ENCODE measurements at places on chromosomes 2 and 18.

- peak; percentile 25 for DNase-seq
These were observed 150.6 kb downstream of the ZNF236 start for GRCh38 chr18:76972846-76973519.

DNA sequence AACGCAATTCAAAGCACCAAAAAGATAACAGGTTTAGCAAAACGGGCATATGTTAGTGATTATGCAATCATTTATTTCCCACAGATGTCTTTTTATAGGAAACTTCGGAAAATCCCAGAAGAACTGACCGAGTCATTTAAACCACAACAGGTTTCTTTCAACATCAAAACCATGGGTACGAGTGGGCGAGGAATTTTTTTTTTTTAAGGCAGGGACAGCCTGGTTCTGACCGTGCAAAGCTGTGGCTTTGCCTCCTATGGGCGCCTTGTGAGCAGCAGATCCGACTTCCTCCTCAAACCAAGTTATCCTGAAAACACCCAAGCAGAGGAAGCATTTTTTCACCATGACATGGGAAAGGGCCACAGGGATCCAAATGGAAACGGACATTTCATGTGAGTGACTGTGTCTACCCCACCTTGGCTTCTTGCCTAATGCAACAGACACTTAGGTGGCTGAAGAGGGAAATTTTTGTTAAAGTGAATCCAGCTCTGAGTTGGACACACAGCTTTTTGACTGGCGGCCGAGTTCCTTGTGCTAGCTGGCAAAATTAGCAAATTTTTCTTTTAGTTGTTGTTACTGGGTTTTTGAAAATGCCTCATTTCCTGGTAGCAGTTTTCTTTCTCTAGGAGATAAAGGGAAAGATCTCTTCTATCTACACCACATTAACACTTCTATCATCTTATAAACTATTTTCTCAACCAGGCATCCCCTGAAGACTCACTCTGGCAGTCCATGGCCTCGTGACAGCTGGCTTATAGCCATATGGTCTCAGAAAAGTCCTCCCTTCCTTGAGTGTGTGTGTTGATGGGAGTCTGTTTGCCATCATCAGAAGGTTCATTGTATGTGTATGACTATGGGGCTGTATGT, 487.4 kb upstream of the ZEB2 start:
- peak; percentile 76 for DNase-seq

DNA sequence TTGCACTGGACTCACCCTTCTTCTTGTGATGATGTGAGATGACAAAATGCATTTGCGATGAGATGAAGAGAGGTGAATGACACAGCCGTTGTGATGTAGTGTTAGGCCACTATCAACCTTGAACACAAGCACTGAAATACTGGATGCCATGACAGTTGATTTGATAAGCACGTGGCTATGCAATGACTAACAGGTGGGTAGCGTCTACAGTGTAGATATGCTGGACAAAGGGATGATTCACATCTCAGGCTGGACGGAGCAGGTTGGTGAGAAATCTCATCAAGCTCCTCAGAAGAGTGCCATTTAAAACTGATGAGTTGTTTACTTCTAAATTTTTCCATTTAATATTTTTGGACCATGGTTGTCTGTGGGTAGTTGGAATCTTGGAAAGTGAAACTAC, 375.8 kb upstream of the LYPD1 start:
- no peak for DNase-seq

- peak; percentile 67 for DNase-seq
These were observed 82.7 kb downstream of the ORC4 start for GRCh38 chr2:147937744-147938349.

GRCh38 chr18:31658670-31659575, 25.5 kb downstream of the B4GALT6 start:
- peak; percentile 81 for DNase-seq

Data from suppressor macrophage treated with lipopolysaccharide for 1 hour (primary cell).